ENCODE measurements at places on chromosomes 4 and X. TPM values are rescaled to one million over a fixed set of nuclear protein-coding genes. Genes with fewer than 3 reads are reported as not detected.

GRCh38 chrX:9759337-9759736, 6.3 kb downstream of the GPR143 start:
- DNase-seq = no peak

- no peak for DNase-seq
Observed at GRCh38 chr4:115515772-115516171, 402.4 kb upstream of the NDST4 start.

DNA sequence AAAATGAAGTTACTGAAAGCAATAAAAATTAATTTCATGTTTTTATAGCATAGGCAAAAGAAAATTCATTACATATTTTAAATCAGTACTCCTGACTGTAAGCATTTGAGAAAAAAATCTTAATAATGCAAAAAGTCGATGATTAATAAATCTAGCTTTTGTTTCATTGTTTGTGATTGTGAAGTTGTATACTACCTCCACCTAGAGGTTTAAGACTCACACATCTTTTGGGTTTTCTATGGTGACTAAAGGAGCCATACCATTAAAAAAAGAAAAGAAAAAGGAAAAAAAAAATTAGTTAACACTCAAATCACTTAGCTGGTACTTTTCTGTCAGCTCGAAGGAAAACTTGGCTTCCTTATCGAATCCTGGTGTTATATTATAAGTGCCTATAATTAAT, 2.0 kb downstream of the GABRA2 start:
- DNase-seq = no peak

- peak; percentile 84 for DNase-seq
Observed at GRCh38 chrX:56563231-56564161, at the start of gene UBQLN2. TSS of gene UBQLN2 (plus strand) at chrX:56563627. CDS start at chrX:56563874, 247 bp downstream.

DNA sequence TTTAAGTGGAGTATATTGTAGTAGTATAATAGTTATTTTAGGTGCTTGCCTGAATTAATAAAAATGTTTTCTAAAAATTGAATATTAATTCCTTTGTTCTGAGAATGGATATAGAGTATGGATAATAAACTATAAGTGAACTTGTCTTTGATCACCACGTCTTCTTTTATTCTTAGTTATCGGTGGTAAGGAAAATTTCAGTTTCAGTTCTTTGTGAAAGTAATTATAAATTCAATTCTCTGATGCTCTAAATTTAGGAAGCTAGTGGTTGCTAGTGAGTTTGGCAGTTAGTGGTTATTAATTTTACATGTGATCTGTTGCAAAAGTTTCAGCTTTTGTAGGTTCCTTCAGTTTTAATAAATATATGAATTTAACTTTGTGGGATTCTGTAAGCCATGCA, 30.8 kb downstream of the MRPL1 start:
- DNase-seq = no peak

The DCAF4L1 gene
- total RNA-seq = 0.36 TPM

The LRIT3 gene
- 0.65 TPM for total RNA-seq

DNA sequence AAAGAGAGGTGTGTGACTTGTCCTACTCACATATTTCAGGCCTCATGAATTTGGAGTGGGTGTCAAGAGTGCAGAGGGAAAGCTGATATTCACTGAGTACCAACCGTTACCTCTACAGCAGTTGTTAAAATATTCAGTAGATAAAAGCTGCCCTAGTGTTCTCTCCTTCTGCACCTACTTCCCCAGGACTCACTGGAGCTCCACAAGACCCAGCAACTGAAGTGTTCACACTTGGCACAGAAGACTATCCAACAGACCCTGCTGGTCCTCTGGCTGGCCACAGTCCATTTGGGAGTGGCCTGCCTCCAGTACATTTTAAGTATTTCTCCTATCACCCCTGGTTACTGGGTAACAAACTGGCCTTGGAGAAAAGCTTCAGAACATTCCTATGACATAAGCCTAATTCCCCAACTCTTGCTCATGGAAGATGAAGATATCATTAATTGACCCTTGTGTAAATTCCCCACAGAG, 70.8 kb downstream of the PPARGC1A start:
- DNase-seq = no peak

Data from ureter (tissue), 1 donor.